ENCODE measurements at places on chromosomes 5 and 9.

- no peak for DNase-seq
These were observed 7.1 kb upstream of the IFNA2 start for GRCh38 chr9:21392270-21392669.

GRCh38 chr5:111746791-111747190, 10.2 kb downstream of the NREP start:
- DNase-seq: no peak

DNA sequence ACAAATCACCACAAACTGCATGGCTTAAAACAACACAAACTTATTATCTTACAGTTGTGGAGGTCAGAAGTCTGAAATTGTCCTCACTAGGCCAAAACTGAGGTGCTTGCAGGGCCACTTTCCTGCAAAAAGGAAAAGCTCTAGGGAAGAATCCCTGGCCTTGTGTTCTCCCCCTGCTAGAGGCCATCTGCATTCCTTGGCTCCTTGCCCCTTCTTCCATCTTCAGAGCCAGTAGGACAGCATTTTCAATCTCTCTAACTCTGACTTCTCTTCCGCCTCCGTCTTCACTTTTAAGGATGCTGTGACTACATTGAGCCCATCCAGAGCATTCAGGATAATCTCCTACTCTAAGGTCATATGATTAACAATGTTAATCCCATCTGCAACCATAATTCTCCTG, 236.6 kb downstream of the CDK5RAP2 start:
- DNase-seq: no peak

GRCh38 chr9:132163457-132163875, 1.6 kb downstream of the NTNG2 start:
- no peak for DNase-seq

- DNase-seq: no peak
These were observed 525 bp downstream of the KIF24 start for GRCh38 chr9:34328500-34328986.

- no peak for DNase-seq
These were observed 75.2 kb downstream of the PDE6A start for GRCh38 chr5:149869411-149869821.

DNA sequence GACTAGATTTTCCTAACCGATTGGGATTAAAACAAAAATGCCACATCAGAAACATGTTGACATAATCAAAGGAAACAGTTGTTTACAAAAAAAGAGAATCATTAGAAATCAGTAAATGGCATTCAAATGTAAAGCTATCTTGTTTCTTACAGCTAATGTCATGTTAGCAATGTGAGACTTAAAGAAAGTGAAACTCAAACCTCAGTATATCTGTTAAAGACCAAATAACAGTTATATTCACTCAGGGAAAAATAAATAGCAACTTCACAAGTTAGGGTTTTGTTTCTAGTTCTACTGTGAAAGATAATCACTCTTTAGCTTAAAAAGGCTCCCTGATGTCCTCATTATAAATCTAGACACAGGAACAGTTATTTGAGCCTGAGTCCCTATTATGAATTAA, 189.3 kb upstream of the EFNA5 start:
- DNase-seq: no peak

GRCh38 chr5:135223891-135224625, 175.0 kb downstream of the MACROH2A1 start:
- no peak for DNase-seq

DNA sequence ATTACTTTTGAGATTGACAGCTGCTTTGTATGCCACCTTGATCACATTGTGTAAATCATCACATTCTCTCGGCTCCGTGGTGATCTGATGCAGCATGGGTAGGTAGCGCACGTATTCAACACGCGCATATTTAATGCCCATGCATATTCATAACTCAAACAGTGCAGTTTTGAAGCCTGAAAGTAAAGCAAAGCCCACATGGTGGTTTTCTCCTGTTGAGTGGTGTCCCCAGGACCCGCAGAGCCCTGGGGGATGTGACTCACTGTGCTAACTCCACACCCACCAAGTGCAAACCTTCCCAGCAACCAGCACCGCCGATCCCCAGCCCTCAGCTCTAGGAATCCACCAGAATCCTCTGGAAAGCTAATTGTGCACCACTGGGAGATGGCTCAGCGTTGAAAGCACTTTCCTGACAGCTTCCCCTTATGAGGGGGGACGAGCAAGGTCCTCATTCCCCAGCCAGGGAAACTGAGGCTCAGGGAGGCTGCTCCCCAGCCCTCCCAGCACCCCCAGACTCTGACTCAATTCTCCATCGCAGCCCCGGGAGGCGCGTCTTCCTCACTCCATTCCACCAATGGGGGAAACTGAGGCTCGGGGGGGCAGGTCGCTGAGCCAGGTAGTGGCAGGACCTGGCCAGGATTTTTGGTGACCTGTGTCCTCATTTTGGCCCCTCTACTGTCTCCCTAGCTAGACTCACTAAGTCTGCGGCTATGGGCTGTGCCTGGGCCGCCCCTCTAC, 46.4 kb downstream of the SARDH start:
- no peak for DNase-seq

All from CD4-positive, alpha-beta T cell treated with Interleukin-6 for 4 hours (primary cell).